ENCODE measurements at places on chromosomes 4 and X.

DNA sequence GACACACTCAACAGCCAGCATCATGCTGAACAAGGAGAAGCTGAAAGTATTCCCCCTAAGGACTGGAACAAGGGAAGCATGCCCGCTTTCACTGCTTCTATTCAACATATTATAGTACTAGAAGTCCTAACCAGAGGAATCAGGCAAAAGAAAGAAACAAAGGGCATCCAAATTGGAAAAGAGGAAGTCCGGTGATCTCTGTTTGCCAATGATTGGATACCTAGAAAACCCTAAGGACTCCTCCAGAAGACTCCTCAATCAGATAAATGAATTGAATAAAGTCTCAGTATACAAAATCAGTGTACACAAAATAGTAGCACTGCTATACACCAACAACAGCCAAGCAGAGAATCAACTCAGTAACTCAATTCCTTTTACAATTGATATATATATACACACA lies 44.8 kb downstream of the ARFIP1 start:
- DNase-seq = no peak

- DNase-seq = peak; percentile 4
Measured at GRCh38 chr4:151530783-151531182, 121.8 kb downstream of the FHIP1A start.

- no peak for DNase-seq
Measured at GRCh38 chrX:81206476-81206875, 4.6 kb downstream of the SH3BGRL start.

- no peak for DNase-seq
Measured at GRCh38 chr4:80340036-80340435, 4.5 kb downstream of the CFAP299 start.

GRCh38 chrX:65572971-65573370 lies 38.4 kb upstream of the LAS1L start:
- no peak for DNase-seq

DNA sequence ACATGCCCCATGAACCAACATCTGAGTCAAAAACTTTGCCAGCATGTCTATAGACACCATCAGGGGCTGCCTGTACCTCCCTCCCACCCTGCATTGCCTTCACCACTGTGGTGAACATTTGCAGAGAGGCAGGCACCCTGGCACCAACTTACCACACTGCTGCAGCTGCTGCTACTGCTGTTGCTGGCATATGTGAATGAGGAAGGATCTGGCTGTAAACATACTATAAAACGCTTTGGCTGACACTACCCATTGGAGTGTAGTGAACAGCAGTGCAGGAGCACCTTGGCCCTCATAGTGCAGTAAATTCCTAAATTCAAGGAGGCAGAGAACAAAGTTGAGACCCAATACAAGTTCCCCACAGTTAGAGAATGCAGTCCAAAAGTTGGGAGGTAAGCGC lies 90.6 kb upstream of the SPIN4 start:
- DNase-seq = no peak

DNA sequence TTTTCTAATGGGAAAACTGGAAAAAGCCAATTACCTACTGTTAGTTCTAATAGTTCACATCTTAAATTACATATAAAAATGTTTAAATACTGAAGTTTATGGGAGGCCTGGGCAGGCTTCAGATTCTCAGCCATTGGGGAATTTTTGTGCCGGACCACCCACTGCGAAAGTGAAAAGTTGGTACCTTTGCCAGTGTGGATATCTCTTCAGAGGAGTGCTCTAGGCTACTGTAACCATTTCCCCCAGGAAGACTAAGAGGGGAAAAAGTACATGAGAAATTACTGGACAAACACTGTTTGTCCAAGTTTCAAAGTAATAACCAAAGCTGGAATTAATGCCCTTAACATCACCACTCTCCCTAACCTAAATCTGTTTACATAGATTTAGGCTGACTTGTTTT lies 20.8 kb downstream of the PITX2 start:
- DNase-seq = no peak

GRCh38 chrX:67723580-67724351 lies 179.9 kb downstream of the AR start:
- DNase-seq = no peak

DNA sequence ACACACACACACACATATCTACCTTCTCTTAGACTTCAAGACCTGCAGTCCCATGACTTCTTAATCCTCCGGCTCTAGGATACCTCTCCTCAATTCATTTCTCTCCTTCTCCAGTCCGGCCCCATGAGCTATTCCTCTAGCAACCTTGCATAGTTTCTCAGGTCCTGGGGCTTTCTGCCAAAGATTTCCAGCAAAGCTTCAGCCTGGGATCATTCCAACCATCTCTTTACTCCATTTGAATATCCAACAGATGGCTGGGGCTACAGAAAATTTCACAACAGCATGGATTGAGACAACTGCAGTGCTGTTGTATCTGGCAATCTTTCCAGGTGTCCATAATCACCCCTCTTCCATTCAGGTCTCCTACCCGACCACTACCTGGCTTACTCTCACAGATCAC lies 184.1 kb downstream of the DCHS2 start:
- DNase-seq = no peak

DNA sequence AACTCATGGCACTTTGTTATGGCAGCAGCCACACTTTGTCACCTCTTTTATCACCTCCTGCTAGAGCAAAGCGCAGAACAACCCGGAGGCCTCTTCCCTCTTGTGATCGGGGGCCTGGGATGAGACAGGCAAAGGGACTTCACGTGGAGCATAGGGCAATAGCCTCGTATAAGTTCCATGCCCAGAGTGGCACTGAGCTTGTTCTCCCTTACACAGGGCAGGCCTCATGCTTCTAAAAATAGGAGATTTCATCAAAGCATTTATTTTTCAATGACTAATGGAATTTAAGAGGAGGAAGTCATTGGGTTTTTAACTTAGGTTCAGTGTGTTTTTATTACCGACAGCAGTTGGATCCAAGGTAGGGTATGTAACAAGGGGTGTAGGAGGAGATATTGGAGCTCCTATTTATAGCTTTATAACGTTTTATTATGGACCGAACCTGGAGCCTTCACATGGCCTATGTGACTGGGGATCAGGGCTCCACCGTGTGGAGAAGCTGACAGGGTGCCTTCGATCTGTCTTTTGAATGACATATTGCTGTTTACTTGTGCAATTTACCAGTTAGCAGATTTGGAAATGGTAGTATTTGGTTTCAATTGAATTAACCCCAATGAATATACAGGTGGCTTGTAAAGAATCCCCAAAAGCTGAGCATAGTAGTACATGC lies 93.8 kb downstream of the SLC2A9 start:
- DNase-seq = no peak

GRCh38 chr4:88138561-88138960 lies 19.9 kb downstream of the ABCG2 start:
- no peak for DNase-seq

GRCh38 chr4:142556048-142556447 lies 290.1 kb downstream of the INPP4B start:
- DNase-seq = no peak

DNA sequence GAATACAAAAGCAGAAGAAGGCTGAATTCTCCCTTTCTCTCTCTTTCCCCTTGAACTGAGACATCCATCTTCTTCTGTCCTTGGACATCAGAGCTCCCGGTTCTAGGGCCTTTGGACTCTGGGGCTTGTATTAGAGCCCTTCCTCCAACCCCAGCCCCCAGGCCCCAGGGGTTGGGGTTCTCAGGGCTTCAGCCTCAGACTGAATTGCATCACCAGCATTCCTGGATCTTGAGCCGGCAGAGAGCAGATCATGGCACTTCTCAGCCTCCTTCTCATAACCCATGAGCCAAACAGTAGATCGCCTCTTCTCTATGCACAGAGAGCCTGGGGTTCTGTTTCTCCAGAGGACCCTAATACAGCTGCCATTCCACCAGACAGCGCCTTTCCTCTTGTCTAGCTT lies 25.3 kb upstream of the CLDN24 start:
- DNase-seq = no peak

GRCh38 chr4:81326581-81326980 lies 111.6 kb upstream of the PRKG2 start:
- no peak for DNase-seq

DNA sequence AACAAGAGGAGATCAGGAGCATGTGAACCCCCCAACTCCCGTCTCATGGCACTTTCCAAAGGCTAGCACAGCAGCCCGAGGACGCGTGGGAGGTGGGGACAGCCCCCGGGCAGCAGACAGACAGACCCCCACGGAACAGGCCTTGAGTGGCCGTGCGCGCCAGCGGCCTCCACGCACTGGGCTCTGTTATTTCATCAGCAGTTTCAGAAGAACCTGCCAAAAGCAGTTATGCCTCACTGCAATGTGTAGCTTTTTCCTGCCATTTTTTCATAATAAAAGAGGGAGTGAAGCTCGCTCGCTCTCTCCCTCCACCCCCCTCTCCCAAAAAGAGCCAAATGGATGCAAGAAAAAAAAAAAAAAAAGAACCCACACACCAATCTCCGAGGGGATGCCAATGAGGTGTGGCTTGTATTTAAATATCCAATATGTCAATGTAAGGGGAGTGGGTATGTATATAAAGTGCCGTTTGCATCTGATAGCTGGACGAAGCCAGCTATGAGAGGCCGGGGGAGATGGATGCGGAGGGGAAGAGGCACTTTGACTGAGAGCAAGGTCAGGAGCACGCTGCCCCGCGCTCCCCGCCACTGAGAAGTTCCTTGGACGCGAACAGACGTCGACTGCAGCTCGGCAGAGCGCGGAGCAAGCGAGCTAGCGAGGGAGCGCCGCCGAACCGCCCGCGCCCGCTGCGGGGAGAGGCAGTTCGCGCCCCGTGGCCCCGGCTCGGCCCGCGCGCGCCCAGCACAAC lies at the start of gene FGF16:
TSS of gene FGF16 (plus strand) at position 482 of the 745 bp plus-strand sequence. CDS start 286 bp downstream, outside the sequence.
- DNase-seq = no peak

DNA sequence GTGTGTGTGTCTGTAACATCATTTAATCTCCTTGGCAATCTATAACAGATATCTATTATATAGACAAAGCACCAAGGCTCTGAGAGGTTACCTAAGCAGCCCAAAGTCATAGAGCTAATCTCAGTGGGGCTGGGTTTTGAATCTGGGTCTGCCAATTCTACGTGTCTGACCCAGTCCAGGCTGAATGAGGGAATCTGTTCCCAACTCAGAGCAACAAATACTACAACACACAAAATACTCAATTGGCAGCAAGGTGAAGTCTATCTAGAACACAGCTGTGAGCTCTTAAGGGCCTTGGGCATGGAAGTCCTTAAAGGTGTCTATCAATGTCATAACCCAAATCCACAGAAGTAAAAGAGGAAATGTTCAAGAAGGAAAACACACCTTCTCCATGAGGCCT lies 47.5 kb upstream of the NAP1L5 start:
- DNase-seq = no peak

DNA sequence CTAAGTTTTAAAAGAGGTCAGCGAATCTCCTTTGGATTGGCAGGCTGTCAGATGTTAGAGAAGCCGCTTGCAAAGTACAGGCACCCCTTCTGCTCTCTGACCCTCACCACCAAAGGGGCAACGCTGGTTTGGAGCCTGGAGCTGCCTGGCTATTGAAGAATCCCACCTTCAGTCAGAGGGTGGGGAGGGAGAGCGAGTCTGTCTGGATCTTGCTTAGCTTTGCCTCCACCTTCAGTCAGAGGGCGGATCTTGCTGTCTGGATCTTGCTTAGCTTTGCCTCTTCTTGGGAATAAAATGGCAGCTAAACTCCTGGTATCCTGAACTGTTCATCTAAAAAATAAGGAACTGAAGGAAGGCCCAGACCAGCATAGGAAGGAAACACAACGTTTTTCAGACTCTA lies 7.3 kb downstream of the CCDC110 start:
- no peak for DNase-seq

GRCh38 chr4:182918791-182919302 lies 1.7 kb upstream of the DCTD start:
- DNase-seq = no peak

GRCh38 chrX:39227371-39227770 lies 426.1 kb downstream of the MID1IP1 start:
- DNase-seq = no peak

- no peak for DNase-seq
Measured at GRCh38 chr4:150116506-150116905, 38.3 kb downstream of the DCLK2 start.

DNA sequence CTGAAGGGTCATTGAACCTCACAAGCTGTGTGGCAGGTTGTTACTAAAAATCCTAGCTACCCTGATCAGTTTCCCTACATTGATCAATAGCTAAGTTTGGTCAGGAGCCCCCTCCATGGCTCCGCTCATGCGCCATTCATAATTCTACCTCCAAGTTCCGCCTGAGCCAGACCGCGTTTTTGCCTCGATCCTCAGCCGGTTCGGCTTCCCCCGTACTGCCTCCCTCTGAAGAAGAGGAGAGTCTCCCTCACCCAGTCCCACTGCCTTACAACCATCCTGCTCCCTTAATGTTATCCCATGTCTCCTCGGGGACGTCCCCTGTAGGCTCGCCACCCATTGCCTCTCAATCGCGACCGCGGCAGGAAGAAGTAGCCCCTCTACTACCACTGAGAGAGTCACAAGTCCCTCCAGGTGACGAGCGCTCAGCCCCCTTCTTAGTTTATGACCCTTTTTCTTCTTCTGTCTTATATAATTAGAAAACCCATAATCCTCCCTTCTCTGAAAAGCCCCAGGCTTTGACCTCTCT lies 158.2 kb downstream of the DEFB131A start:
- DNase-seq = no peak

DNA sequence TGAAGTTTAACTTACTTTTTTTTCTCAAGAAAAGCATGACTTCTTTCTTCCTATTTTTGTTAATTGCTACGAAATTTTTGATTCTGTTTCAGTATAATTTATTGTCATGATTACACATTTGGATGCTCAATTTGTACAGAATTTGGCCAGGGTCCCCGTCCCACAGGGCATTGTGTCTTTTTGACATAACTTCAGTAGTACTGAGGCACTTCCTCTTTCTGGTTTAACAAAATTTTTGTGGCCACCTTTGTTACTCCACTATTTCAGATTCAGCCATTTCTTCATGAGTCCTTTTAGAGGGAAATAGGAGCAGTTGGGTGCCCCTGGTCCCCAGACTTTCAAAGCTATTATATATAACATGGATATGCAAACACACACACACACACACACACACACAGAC lies 1248.7 kb downstream of the PCDH7 start:
- DNase-seq = no peak

DNA sequence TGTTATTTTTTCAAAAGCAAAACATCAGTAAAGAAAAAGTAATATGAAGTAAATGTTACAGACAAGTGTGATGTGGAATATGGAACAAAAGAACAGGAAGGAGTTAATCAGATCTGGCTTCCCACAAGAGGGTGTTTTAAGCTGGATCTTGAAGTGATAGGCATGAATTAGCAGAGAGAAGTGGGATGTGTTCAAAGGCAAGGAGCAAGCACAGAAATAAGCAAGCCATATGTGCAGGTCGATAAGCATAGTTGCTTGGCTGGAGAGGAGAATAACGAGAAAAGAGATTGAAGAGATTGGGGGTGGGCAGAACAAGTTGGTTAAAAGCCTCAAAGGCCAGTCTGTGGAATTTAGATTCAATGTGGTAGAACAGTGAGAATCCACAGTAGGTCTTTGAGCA lies 60.9 kb upstream of the PRPS1 start:
- no peak for DNase-seq

GRCh38 chr4:163535657-163536056 lies 41.2 kb downstream of the TMA16 start:
- DNase-seq = no peak

GRCh38 chr4:90246816-90247215 lies 119.6 kb downstream of the CCSER1 start:
- no peak for DNase-seq
